GOT3 (cell line): ENCODE measurements at places on chromosomes 3 and 15.

DNA sequence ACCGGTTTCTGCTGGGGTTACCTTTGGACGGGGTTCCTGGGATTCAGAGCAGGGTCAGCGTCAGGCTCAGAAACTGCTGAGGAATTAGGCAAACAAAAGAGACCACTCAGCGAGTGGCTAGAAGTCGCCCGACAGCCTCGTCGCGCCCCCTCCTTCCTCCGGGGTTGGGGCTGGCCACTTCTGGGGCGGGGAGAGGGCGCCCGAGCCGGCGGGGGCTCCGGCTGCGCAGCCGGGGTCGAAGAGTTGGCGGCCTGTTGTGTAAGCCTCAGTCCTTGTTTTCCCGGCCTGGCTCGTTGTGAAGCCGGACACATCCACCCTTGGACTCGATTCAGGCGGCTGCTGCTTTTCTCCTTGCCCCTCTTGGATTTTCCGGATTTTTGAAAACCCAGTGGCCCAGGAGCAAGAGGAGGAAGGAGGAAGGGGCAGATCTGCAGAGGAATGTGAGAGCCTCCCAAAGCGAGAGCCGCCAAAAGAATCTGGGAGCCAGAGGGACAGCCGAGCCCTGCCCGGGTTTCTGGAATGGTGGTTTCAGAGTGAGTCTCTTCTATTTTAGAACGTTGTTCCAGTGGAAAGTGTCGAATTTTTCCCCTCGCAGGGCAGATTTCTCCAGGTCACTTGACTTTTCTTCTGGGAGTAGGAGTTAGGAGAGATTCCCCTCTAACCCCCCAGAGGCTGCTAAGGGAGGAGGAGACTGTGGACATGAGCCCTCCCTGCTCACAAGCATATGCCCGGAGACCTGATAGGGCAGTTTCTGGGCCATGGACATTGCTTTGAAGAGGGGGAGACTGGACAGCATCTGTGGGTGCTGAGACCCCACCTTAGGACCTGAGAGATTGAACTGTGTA is 666 bp downstream of the SNX33 start:
- DNase-seq: no peak

DNA sequence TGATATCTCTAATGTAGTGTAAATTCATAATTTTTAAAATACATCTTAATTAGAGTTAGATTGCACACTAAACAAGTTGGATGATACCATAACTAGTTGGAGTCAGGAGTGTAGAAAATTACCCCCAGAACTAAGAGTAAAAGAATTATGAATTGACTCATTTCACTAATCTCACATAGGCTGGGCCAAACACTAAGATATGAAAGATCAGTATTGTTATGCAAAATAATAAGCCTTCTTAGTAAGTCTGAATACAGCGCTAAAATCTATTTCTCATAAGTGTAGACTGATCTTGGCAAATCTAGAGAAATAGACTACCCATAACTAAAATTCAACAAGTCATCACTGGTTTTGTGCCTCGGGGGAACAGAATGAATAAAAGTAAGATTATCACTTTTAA is 979.0 kb downstream of the ROBO1 start:
- DNase-seq: no peak

DNA sequence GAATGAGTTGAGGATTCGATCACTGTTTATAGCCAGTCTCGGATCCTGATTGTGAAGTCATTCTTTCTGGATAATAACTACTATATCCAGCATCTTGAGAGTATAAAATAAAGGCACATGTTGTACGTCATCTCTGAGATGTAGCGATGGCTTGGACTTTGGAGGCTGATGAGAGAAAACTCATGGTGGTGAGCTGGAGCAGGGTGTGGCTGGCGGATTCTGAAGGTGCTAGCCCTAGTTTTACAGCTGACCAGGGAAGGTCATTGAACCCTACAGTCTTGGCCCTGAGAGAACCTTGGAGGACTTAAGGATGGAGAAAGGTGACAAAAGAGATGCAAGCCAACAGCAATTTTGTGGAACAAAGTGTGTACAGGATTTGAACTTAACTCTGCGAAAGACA is 153.8 kb downstream of the IGF1R start:
- DNase-seq: no peak

DNA sequence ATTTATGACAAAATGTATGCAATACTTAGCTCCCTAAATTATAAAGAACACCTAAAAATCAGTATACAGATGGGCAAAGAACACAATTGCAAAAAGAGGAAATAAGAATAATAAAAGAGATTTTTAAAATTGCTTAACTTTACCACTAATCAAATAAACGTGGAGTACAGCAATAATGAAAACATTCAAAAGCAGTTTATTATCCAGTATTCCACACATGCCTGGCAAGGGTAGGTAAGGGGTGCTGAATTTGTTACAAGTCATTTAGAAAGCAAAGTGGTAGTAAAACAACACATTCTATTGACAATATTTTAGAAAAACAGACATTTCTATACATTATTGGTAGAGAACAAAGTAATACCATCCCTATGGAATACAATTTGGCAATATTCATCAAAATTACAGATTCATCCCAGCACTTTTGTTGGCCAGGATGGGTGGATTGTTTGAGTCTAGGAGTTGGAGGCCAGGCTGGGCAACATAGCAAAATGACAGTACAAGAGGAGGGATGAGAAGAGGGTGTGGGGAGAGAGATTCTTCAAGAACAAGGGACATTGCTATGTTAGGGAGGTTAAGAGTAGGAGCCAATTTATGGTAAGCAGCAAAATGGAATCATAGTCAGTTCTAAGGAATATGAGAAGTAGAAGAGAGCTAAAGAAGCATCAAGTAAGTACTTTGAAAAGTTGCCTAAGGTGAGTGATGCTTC is 3.7 kb upstream of the ACKR4 start:
- DNase-seq: no peak

DNA sequence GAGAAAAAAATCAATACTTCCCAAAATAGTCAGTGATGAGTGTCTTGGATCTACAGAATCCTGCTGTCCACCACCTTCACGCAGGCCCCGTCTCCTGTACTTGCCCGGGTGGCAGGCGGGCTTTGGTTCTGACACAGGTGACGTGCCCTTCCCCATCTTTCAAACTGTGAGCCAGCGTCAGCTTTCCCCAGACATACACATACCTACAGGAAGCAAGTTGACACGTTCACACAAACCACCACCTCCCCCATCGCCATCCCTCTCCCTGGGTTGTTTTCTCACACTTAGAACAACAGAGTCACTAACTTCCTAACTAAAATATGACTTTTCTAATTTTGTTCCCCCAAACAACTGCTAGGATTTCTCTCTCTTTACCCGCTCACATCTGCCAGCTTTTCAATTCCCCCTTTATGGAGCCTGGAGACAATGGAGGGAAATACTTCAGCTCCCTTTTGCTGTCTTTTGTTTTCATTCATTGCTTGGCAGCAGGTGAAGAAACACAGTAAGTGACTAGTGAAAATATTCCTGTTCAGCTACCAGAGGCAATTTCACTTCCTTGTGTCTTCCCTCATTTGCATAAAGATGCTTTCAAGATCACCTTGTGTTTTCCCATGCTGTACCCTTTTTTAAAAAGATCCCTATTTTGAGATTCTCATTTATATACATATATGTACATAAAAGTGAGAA is 248.3 kb downstream of the SLCO3A1 start:
- DNase-seq: no peak

DNA sequence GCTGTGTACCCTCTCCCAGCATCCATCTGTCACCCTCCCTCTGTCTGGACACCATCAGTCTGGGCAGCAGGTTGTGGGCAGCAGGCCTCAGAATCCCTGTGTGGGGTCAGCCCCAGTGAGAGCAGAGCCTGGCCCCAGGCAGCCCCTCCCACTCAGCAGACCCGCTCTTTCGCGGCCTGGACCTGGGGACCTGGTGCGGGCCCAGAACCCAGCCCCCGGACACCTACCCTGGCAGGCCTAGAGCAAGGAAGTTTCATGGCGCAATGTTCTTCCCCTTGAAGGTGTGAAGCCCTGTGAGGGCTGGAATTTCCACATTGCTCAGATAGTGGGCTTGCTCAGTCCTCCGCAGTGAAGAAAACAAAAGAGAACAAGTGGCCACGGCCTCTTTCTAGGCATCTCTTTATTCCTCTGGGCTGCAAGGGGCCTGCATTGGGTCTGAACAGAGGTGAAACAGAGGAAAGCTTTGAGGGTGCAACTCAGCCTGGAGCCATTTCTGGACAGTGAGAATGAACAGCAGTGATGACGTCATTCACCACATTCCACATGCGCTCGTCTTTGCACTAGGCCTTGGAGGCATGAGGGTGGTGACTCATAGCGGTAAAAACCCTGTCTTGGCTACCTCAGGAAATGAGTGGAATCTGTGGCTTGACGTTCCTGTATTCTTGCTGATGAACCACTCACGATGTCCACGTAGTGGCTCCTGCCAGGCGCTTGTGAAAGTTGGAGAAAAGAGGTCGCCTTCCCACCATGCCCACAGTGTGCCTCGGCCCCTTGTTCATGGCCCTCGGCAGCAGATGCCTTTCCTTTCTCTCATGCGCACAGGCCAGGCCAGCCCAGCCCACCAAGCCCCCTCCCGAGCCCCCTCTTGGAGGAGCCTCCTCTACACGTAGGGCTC is 66.1 kb downstream of the SLC30A4 start:
- peak; percentile 43 for DNase-seq

DNA sequence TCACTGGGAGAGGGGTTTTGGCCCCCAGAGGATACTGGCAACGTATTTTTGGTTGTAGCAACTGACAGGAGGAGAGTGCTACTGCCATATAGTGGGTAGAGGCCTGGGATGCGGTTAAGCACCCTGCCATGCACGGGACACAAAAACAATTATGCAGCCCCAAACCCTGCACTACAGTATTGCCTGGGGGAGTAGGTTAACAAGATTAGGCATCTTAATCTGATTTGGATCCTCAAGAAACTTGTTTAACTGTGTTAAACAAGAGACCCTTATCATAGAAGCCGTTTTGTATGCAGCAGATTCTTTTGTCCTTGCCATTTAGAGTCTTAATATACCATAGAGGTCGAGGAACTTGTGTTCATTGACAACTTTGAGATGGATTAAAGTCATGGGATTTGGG is 3.4 kb downstream of the PHLDB2 start:
- no peak for DNase-seq

DNA sequence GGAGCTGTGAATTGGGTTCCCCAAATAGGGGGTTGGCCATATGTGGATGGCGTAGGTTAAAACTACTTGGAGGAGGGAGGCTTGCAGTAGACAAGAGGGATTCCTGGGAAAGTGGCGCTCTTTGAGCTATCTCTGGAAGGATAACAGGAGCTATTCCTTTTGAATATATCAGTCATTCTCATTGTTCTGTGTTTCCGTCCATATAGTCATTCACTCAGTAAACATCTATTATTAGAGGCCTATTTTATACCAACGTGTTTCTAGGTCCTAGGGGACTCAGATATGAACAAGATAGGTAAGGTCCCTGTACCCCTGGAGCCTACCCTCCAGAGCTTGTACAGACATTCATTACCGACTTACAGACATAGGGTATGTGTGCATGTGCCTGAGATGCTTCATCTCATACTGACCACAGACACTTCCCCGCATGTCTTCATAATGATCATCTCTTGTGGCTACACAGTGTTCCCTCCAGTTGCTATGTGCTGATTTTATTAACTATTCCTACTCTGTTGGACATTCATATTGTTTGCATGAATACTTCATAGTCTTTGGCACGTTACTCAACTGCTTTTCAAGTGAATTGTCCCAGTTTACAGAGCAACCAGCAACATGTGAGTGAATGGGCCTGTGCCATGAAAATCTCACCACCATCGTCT is 55.8 kb upstream of the VILL start:
- DNase-seq: no peak

GRCh38 chr3:154926721-154927120 is 153.4 kb upstream of the MME start:
- no peak for DNase-seq

DNA sequence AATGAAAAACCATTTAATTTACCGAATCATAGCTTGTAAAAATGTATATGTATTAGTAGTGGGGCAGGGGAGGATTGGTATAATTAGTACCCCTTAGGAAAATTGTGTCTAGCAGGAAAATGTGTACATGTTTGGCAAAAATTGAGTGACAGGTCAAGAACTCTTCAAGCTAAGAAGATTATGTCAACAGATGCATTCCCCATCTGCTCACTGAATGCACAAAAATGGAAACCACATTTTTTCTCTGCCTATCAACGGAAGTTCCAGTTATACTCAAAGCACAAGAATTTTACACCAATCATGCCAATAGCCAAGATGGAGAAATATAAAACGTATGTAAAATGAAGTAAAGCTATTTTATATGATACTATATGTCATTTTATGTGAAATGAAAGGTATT is 377.8 kb downstream of the KCNH8 start:
- no peak for DNase-seq

DNA sequence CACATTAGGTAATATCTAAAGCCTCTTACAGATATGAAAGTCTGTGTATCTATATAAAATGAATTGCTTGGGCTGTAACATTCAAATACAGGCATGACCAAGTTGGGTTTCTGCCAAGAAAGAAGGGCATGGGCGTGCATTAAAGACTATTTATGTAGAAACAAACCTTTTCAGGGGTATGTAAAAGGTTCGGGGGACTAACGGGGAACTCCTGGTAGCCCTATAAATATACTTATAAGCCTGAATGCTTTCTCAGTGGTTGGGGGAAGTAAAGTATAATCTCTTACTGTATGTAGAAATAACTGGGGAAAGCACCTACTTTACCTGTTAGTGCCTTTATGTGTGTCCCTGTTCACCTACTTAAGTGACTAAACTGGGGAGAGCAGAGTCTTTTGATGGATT is 154.5 kb upstream of the TBL1XR1 start:
- no peak for DNase-seq

GRCh38 chr15:101477851-101478362 is 11.6 kb downstream of the PCSK6 start:
- no peak for DNase-seq

GRCh38 chr3:155076888-155077287 is 3.2 kb upstream of the MME start:
- no peak for DNase-seq

DNA sequence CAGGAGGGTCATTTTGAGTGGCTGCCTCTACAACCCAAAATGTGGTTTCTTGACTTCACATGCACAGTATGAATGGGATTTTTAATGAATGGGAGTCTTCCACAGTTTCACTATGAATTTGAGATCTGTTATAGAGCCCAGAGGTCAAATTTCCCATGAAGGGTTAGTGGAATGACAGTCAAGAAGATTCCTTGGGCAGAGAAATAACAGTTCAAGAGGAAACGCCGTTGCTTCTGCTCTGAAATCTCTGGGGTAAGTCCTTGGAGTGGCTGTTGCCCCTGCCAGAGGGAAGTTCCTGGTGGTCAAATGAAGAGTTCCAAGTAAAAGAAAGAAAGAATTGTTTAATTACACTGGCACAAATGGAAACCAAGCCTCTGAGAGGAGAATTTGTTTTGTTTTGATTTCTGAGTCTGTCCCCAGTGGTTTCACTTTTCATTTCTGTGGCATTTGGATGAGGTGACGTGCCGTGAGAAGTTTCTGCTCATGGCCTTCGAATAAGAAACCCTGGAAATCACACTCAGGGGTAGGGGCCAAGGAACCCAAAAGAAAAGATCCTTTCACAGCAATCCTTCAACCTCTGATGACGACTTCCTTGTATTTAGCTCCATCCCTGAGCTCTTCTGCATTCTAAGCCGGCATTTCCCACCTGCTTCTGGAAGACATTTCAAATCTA is 77.5 kb upstream of the IL12A start:
- DNase-seq: no peak
